ENCODE measurements at places on chromosomes 1 and 21. TPM values are rescaled to one million over a fixed set of nuclear protein-coding genes. Genes with fewer than 3 reads are reported as not detected.
A peak's percentile ranks its signal among the peaks of the same experiment; 100 is the strongest.

Gene ARV1
- total RNA-seq = 20.3 TPM

Gene LDLRAD1
- not detected for total RNA-seq

GRCh38 chr1:204377800-204378668 lies 18.3 kb upstream of the PLEKHA6 start:
- peak overlapping the region; percentile 61 for H3K4me3 ChIP-seq
- no peak for DNase-seq
- H3K27me3 ChIP-seq = peaks cover 94% of the 10 kb centered on the region
- no peaks in the 10 kb centered on the region for H3K36me3 ChIP-seq
- no peak overlapping the region for H3K27ac ChIP-seq

DNA sequence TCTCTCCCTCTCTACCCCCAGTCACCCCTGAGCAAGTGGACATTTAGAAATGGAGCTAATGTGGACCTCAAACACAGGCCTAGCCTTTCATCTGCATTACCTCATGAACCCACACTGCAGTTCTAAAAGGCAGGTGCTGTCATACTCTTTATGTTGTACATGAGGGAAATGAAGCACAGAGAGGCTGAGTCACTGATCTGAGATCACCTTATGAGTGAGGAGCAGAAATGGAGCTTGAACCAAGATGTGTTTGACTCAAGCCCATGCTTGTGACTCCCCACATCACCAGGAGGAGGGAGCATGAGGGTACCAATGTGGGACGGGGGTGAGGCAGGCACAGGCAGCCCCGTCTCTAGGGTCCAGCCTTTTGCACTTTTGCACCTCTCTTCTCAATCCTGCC lies 702.8 kb downstream of the PTPRU start:
- H3K4me1 ChIP-seq = no peaks in the 10 kb centered on the region
- H3K36me3 ChIP-seq = no peaks in the 10 kb centered on the region
- H3K27ac ChIP-seq = no peak overlapping the region
- no peak overlapping the region for H3K4me3 ChIP-seq

GRCh38 chr1:167328306-167328815 lies 107.7 kb downstream of the POU2F1 start:
- peaks cover 4% of the 10 kb centered on the region for H3K36me3 ChIP-seq
- H3K27ac ChIP-seq = no peak overlapping the region
- DNase-seq = no peak
- H3K4me3 ChIP-seq = no peak overlapping the region

- no peak overlapping the region for H3K4me3 ChIP-seq
- H3K36me3 ChIP-seq = peaks cover 83% of the 10 kb centered on the region
- no peaks in the 10 kb centered on the region for H3K27me3 ChIP-seq
- no peaks in the 10 kb centered on the region for H3K4me1 ChIP-seq
- no peak overlapping the region for H3K27ac ChIP-seq
Observed at GRCh38 chr1:21823980-21824702, 12.1 kb downstream of the LDLRAD2 start.

DNA sequence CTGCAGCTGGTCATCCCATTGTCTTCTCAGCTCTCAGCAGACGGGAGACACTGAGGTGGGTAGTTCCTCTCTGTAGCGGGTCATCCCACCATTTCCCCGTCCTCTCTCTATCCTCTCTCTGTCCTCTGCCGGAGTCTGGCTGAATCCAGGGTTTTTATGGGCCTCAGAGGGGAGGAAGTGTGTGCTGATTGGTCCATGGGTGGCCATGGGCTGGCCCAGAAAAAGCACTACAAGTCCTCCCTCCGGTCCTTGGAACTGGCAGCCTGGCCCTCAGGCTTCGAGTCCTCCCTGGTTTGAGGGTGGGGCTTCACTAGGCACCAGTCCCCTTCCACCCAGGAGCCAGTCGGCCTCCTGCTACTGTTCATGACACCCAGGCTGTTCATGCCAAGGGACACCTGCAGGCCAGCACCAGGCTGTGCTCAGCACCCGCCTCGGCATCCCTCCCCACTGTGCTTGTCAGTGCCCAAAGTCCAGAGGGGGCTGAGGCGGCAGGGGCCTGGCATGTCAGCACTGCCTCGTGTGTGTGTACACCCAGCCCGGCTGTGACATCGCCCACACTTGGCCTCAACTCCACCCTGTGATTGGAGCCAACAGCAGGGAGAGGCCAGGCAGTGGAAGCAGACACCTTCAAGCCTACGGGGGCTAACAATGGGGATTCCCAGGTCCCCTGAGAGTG lies 23.0 kb upstream of the LRRC8C start:
- H3K4me3 ChIP-seq = no peak overlapping the region
- H3K27me3 ChIP-seq = no peaks in the 10 kb centered on the region
- no peak for DNase-seq
- peaks cover 8% of the 10 kb centered on the region for H3K4me1 ChIP-seq
- H3K36me3 ChIP-seq = no peaks in the 10 kb centered on the region
- H3K27ac ChIP-seq = no peak overlapping the region

DNA sequence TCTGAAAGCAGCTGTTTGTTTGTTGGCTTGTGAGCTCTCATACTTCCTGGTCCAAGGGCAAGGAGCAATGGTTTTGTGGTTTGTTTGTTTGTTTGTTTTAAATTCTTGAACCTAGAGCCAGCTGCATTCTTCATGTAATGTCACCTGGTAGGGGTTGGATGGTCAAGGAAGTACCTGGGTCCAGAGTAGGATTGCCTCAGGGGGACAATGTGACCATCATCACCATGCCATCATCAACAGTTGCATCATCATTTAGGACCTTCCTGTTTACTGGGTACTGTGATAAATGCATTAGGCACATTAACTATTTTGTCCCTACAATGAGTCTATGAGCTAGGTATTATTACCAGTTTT lies 14.7 kb upstream of the MYOG start:
- H3K27ac ChIP-seq = no peak overlapping the region
- no peak overlapping the region for H3K4me3 ChIP-seq
- H3K4me1 ChIP-seq = no peaks in the 10 kb centered on the region
- H3K27me3 ChIP-seq = peaks cover 24% of the 10 kb centered on the region
- H3K36me3 ChIP-seq = no peaks in the 10 kb centered on the region
- no peak for DNase-seq

GRCh38 chr1:192443616-192444015 lies 126.8 kb downstream of the RGS21 start:
- no peak overlapping the region for H3K27ac ChIP-seq
- H3K4me1 ChIP-seq = peaks cover 21% of the 10 kb centered on the region
- H3K27me3 ChIP-seq = no peaks in the 10 kb centered on the region

DNA sequence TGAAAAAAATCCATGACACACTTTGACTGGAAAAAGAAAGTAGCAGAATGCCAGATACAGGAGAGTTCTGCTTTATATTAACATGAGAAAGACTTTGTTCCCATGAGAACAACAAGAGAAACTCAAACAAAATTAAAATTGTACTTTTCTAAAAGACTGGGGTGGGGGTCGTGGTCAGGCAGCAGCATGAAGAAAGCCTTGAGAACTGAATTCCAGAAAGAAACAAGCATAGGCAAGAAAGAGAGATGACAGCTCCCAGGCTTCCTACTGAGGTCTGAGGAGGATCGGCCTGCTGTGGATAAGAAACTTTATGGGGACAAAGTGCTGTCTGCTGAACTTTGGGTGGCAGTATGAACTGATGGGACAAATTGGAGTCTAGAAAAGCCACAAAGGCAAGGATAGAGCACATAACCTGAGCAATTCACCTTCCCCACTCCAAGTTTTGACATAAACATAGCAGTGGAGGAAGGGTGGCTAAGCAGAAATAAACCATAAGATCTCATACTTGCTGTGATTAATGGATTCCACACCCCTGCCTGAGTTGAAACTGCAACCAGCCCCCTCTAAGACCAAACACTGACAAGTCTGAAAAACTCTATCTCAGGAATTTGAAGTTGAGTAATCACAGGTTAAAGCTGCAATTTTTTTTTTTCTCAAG lies 43.7 kb downstream of the COL6A1 start:
- no peaks in the 10 kb centered on the region for H3K27me3 ChIP-seq
- DNase-seq = peak; percentile 83
- no peak overlapping the region for H3K4me3 ChIP-seq
- H3K4me1 ChIP-seq = peaks cover 30% of the 10 kb centered on the region
- H3K27ac ChIP-seq = peak overlapping the region; percentile 63

DNA sequence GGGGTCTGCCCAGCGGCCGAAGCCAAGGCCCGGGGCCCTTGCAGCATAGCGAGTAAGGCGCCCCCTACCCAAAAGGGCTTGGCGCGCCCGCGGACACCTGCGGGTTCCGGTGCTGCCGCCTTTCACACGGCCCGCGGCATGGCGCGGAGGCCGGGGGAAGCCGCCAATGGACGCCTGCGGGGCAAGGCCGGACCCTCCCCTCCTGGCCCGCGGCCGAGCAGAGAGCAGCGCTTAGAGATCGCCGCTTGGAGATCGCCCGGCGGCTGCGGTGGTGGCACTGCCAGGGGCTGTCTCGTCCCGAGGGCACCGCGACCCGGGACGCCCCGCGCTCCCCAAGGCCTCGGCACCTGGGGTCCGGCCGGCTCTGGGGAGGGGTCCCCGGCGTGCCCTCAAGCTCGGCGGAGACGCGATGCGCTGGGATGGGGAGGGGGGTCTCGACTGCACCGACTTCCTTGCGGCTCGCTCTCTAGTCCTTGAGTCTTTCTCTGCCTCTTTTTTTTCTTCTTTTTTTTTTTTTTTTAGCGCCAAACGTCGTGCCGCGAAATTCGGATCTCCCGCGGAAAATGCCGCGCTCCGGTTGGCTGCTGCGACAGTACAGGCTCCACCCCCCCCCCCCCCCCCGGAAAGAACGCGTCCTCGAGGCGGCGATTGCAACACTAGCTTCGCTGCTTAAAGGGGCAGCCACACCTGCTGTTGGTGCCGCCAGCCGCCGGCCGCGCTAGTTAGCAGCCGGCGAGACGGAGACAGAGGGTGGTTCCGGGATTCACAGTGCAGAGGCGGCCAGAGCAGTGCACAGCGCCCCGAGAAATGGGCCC lies at the start of gene E2F2:
Gene E2F2 (minus strand): TSS at position 487 of the 815 bp plus-strand sequence. CDS start 440 bp downstream, at position 47.
- no peaks in the 10 kb centered on the region for H3K27me3 ChIP-seq
- H3K36me3 ChIP-seq = no peaks in the 10 kb centered on the region
- peak; percentile 98 for DNase-seq
- no peak within 1 kb of the TSS for H3K27ac ChIP-seq
- peaks cover 18% of the 10 kb centered on the region for H3K4me1 ChIP-seq

- H3K4me1 ChIP-seq = peaks cover 15% of the 10 kb centered on the region
- no peaks in the 10 kb centered on the region for H3K27me3 ChIP-seq
- H3K4me3 ChIP-seq = no peak overlapping the region
- DNase-seq = no peak
- no peak overlapping the region for H3K27ac ChIP-seq
- no peaks in the 10 kb centered on the region for H3K36me3 ChIP-seq
Observed at GRCh38 chr1:208154679-208155642, 89.2 kb downstream of the PLXNA2 start.

DNA sequence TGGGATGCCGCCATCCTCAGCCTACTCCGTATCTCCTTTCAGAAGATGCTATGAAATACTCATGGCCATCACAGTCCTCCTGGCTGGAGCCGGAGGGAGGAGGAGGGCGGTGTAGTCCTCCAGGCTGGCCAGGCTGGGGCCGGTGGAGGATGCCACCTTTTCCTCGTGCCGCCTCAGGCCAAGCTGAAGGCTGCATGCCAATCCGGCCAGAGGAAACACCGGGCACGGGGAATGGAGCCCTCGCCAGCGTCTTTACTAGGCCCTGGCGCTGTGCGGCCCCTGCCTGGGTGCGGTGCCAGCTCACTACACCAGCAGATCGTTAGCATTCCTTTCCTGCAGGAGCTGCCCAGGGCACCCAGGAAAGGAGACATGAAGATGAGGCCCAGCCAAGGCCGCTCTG lies 70.1 kb downstream of the CASZ1 start:
- no peaks in the 10 kb centered on the region for H3K36me3 ChIP-seq
- DNase-seq = no peak
- peaks cover 29% of the 10 kb centered on the region for H3K27me3 ChIP-seq
- no peak overlapping the region for H3K27ac ChIP-seq
- no peak overlapping the region for H3K4me3 ChIP-seq

DNA sequence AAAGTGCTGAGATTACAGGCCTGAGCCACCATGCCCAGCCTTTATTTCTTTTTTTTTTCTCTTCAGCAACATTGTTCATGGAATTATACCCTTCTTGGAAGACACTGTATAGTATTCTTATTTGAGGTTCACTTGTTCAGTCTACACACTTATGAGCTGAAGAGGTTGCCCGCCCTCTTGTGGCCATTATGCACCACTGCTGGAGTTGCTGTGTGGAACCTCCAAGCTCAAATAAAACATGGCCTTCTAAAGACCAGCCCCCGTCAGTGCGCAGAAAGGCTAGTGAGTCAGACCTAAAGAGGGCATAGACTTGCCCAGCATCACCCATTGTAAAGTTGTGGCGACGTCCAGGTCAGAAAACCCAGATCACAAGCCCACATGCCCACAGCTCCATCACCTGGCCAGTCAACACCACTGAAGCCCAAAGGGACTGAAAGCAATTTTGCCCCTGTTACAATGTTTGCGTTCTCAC lies 20.4 kb downstream of the LURAP1 start:
- no peak overlapping the region for H3K27ac ChIP-seq
- no peaks in the 10 kb centered on the region for H3K27me3 ChIP-seq
- H3K36me3 ChIP-seq = peaks cover 6% of the 10 kb centered on the region
- peak overlapping the region; percentile 39 for H3K4me3 ChIP-seq

- H3K4me3 ChIP-seq = no peak overlapping the region
- no peaks in the 10 kb centered on the region for H3K27me3 ChIP-seq
- peaks cover 2% of the 10 kb centered on the region for H3K4me1 ChIP-seq
Observed at GRCh38 chr1:197768014-197768805, 7.1 kb downstream of the DENND1B start.

- no peak for DNase-seq
- no peaks in the 10 kb centered on the region for H3K27me3 ChIP-seq
- no peaks in the 10 kb centered on the region for H3K4me1 ChIP-seq
- no peaks in the 10 kb centered on the region for H3K36me3 ChIP-seq
- no peak overlapping the region for H3K4me3 ChIP-seq
- H3K27ac ChIP-seq = no peak overlapping the region
Observed at GRCh38 chr1:233738396-233738795, 124.5 kb downstream of the KCNK1 start.

DNA sequence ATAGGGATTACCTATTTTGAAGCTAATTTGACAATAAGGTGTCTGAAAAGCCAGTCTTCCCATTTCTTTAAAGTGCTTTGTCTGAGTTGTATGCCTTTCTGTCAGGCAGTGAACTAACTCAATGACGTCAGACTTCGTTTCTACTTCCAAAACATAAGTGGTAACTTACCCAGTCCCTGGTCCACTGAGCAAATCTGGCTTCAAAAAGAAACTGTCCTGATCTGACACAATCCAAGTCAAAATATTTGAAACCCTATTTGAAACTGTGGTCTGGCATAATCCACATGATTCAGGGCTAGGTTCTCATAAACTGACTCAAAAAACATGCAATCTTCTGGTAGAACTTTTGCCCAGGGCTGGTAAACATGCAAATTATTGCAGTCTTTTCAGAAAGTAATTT lies 34.0 kb downstream of the DIRAS3 start:
- H3K27ac ChIP-seq = no peak overlapping the region
- H3K4me3 ChIP-seq = no peak overlapping the region
- DNase-seq = no peak
- no peaks in the 10 kb centered on the region for H3K36me3 ChIP-seq
- no peaks in the 10 kb centered on the region for H3K27me3 ChIP-seq

DNA sequence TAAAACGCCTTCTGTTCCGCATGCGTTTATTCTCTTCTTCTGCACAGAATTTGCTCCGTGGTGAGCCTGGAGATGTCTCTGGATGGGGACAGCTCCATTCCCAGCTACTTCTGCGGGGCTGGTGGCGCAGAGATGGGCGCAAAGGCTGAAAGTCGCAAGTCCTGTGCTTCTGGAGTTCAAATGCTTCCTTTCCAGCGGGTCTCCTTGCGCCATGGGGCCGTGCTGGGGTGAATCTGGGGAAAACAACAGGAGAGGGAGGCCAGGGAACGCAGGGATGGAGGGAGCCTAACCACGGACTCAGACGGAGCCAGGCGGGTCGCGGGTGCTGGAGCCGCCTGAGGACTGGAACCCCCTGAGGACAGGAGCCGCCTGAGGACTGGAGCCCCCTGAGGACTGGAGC lies 2.9 kb upstream of the OR2T12 start:
- H3K4me3 ChIP-seq = no peak overlapping the region
- DNase-seq = no peak
- no peak overlapping the region for H3K27ac ChIP-seq
- no peaks in the 10 kb centered on the region for H3K36me3 ChIP-seq
